ENCODE measurements at places on chromosomes 2 and 18.

DNA sequence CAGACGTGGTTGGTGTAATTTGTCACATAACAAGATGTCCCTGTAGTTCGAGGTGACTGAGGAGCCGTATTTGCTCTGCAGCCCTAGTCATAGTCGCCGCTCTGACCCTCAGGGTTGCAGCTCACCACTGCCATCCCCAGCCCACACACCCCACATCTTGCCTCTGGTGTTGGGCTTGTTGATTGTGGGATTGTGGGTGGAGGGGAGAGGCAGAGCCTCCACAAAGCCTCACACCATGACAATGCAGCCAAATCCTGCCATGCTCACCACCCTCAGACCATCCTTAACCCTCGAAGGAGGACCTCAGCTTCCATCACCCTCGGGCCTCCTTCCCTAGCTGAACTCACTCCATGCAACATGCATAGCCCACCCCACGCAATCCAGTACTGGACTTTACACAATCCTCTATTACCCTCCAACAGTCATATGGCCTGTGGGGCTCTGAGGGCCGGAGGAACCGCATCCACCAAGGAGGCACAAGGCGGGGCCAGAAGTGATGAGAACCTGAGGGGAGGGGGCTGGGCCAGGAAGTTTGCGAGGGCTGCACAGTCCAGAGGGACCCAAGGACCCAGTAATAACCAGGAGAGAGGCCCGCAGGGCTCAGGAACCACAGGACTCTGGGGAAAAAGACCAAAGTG, 11.6 kb downstream of the PKDCC start:
- DNase-seq = no peak

- DNase-seq = peak; percentile 4
Measured at GRCh38 chr18:31101183-31102024, 817 bp downstream of the DSC2 start.

- no peak for DNase-seq
Measured at GRCh38 chr18:77948567-77948966, 698.9 kb downstream of the GALR1 start.

- peak; percentile 51 for DNase-seq
Measured at GRCh38 chr2:85938456-85938855, 49.7 kb upstream of the ST3GAL5 start.

GRCh38 chr2:214503568-214503967, 92.7 kb downstream of the VWC2L start:
- DNase-seq = no peak

- no peak for DNase-seq
Measured at GRCh38 chr2:55729136-55729685, 35.6 kb upstream of the PNPT1 start.

DNA sequence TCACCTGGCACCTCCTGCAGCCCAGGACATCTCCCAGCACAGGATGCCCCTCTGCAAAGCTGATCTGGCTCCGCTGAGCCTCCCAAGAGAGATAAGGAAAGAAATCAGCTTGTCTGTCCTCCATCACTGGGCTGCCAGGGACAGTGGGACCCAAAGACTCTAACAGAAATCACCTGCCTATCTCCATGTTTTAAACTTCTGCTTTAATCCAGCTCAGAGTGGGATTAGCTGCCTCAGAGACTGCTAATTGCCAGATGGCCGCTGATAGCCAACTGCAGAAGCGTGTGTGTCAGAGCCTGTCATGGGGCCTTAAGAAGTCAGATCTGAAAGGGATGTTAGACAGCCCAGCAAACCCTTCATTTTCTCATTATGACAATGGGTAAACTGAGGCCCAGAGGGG, 389.4 kb upstream of the KLHL29 start:
- DNase-seq = no peak

DNA sequence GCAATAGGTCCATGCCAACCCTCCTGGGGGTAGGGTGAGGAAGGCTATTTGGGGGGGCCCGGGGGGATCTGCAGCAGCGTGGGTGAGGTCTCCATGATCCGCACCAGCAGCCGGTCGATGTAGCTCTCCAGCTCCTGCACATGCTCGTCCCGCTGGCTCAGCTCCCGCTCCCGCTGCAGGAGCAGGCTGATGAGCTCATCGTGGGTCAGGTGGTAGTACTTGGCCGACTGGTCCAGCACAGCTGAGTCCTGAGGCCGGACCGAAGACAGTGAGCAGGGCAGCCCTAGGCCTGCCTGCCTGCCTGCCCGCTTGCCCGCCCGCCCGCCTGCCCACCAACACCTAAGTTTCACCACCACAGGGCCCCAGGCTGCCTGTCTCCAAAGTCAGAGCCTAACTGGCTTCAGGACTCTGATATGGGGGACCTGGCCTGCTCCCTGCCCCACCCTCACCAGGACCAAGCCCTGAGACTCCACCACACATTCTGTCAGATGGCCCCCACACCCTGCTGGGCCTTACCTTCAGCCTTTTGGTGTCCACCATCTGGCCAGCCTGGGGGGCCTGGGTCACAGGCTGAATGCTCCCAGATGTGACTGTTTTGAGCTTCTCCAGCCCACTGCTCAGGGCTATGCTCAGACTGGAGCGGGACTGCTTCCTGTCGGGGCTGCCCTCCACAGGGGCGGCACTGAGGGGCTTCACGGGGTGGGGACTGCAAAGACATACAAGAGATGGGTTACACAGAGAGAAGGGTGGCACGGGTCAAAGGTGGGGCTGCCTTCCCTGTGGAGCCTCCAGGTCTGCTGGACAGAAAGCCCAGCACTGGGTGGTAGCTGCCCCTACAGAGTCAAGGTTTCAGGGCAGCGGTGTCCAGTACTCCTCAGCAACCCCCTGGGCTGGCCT, 4.2 kb upstream of the SFXN5 start:
- DNase-seq = no peak

- DNase-seq = no peak
Measured at GRCh38 chr2:167749660-167750059, 497.7 kb downstream of the STK39 start.

DNA sequence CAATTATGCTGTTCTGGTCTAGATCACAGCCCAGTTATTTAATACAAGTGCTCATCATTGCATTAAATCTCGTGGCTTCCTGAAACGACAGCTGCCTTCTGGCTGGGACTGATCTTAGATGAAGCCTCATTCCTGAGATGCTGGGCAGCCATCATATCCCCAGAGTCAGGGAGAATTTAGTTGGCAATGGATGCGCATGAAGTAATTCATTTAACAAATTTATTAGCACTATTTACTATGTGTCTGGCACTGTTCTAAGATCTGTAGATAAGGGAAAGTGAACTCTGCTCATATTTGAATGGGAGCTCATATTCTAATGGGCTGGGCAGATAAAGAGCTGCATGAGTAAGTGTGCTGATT, 244.7 kb downstream of the KCNS3 start:
- no peak for DNase-seq

- no peak for DNase-seq
Measured at GRCh38 chr2:214550786-214551185, 139.9 kb downstream of the VWC2L start.

GRCh38 chr2:63665091-63665490, 76.3 kb downstream of the MDH1 start:
- DNase-seq = no peak

- no peak for DNase-seq
Measured at GRCh38 chr2:239684996-239685395, 284.2 kb upstream of the HDAC4 start.

- no peak for DNase-seq
Measured at GRCh38 chr2:173305303-173305702, 49.4 kb upstream of the CDCA7 start.

DNA sequence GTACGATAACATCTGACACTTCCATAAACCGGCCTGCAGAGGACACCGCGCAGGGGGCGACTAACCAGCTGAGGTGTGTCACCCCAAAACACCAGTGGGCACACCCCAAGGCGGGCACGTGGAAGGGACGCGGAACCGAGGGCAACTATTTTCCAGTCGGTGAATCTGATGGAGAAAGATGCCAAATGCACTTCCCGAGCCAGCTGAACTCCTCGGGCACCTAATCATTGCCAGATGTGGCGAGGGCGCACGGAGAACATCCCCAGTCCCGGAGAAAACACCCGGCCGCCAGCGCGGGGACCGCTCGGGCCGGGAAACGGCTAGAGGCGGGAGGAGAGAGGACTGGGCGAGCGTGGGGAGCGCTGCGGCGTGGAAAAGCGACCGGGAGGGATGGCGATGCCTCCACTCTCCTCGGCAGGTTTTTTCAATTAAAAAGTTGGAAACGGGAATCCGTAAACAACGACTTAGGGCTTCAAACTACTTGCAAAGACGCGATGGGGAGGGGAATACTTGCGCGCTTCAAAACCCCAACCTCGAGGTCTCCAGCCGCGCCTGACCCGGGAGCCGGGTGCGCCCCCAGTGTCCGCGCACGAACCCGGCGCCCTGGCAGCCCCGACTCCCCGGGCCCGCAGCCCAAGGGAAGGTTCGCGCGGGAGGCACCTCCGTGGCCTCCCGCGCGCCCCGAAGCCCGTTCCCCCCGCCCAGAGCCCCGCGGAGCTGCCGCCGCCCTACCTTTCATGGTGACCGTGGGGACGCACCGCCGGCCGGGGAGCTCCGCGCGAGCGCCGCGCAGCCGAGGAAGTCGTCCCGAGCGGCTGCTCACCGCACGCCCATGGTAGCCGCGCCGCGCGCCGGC, 497 bp downstream of the COLEC12 start:
- DNase-seq = no peak

DNA sequence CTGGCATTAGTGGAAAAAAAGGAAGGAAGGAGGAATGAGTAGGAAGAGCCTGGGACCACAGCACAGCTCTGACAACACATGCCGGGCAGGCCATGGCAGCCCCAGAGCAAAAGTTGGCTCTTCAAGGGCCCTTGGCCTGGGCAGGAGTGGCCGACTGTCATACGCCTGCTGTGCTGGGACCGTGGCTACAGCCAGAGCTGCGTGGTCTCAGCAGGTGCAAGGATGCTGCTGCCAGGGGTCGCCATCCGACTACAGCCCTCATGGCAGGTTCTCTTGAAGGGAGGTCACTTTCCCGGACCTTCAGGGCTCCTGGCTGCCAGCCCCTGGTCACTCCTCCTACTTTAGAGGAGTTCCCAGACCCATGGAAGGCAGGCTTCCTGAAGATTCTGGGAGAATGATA, 109.9 kb downstream of the ARL4C start:
- no peak for DNase-seq

DNA sequence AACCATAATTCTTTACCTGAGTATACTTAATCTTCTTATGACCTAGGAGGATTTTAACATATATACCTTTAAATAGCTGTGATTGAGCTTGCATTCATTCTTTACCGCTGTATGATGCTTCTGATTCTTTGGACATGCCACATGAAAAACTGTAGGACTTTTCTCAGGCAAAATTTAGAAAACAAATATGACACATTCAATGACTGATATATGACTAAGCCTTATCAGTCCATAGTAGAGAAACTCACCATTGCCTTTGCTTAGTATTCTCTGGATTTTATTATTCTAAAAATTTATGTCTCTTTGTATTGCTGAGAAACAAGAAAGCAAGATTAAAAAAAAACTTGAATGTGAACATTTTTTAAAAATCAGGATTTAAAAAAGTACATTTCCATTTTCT, 3.7 kb downstream of the FAM171B start:
- DNase-seq = no peak

- DNase-seq = no peak
Measured at GRCh38 chr18:63143330-63143771, 176.2 kb downstream of the BCL2 start.

Data from fibroblast of upper back skin (primary cell).